ENCODE measurements at places on chromosomes 1 and 21.

DNA sequence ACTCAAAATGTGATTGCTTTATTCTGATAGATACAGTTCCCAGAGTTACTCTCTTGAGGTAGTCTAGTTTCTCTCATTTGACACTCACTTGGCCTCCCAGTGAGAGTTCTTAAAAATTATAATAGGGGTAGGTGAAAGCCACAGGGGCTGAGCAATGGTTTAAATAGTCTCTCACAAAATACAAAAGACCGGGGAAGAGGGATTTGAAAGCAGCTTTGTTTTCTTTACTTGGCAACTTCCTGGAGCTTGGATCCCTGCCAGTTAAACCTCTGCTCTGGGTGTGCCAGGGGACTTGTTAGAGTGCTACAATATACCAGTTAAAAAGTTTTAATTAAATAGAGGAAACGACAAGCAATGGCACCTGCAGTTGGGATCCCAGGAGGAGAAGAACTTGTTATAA is 31.7 kb downstream of the OR13G1 start:
- H3K27ac ChIP-seq: no peak overlapping the region
- H3K27me3 ChIP-seq: no peaks in the 10 kb centered on the region
- H3K4me3 ChIP-seq: no peak overlapping the region
- no peaks in the 10 kb centered on the region for H3K4me1 ChIP-seq
- peak; percentile 70 for DNase-seq

DNA sequence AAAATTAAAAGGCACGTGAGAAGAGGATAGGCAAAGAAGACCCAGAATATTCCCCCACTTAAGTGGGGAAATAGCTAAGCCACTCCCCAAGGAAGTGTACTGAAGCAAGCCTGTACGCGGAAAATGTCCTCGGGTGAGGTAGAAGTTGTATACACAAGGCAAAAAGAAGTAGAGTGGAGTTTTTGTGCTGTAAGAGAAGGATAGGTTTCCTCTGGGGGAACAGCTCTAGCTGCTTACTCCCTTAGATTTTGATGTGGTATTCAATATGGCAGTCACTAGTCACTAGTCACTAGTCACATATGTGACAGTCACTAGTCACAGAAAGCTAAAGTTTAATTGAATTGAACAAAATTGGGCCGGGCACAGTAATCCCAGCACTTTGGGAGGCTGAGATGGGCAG is 7.6 kb downstream of the TXNIP start:
- no peak for DNase-seq
- H3K4me3 ChIP-seq: no peak overlapping the region
- no peaks in the 10 kb centered on the region for H3K36me3 ChIP-seq
- H3K27me3 ChIP-seq: no peaks in the 10 kb centered on the region

DNA sequence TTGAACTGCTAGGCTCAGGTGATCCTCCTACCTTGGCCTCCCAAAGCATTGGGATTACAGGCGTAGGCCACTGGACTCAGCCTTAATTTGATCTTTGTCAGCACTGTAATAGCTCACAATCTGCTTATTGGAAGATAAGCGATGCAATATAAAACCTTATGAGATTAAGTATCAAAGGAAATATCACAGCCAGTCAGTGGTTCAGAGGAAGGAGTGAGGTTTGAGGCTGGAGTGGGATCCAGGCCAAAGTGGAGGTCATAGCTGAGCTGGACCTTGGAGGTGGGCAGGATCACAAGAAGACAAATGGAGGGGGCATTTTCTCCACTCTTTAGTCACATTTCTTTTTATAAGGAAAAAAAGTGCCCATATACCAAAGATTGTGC is 228.5 kb downstream of the RHOU start:
- H3K4me3 ChIP-seq: no peak overlapping the region
- DNase-seq: no peak
- H3K36me3 ChIP-seq: no peaks in the 10 kb centered on the region

GRCh38 chr1:67226688-67227087 is 60.4 kb downstream of the IL23R start:
- no peaks in the 10 kb centered on the region for H3K27me3 ChIP-seq
- no peaks in the 10 kb centered on the region for H3K4me1 ChIP-seq
- no peak overlapping the region for H3K4me3 ChIP-seq
- no peaks in the 10 kb centered on the region for H3K36me3 ChIP-seq
- DNase-seq: no peak

- H3K4me3 ChIP-seq: no peak overlapping the region
- H3K36me3 ChIP-seq: no peaks in the 10 kb centered on the region
- DNase-seq: no peak
- H3K27me3 ChIP-seq: no peaks in the 10 kb centered on the region
Measured at GRCh38 chr1:117818456-117818855, 111.0 kb downstream of the GDAP2 start.

DNA sequence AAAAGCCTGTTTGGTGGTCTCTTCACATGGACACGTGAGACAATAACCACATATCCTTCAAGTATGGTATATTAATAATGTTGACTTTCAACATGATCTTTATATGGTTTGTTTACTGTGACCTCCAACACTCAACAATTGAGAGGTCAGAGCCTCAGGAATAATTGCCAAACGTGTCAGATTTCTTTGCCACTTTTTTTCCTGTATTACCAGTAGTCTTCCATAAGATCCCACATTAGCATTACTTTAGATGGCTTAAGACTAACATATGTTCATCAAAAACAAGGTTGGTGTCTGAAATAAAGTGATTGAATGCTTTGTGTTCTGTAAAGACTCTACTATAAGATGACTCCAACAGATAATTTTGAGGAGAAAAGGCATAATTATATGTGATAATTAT is 118.7 kb upstream of the F3 start:
- no peaks in the 10 kb centered on the region for H3K27me3 ChIP-seq
- DNase-seq: no peak
- H3K4me1 ChIP-seq: no peaks in the 10 kb centered on the region
- no peak overlapping the region for H3K27ac ChIP-seq
- H3K4me3 ChIP-seq: no peak overlapping the region

- no peaks in the 10 kb centered on the region for H3K27me3 ChIP-seq
- H3K27ac ChIP-seq: no peak overlapping the region
- H3K4me1 ChIP-seq: no peaks in the 10 kb centered on the region
- H3K36me3 ChIP-seq: no peaks in the 10 kb centered on the region
Measured at GRCh38 chr1:221720545-221720944, 21.3 kb downstream of the DUSP10 start.
